ENCODE measurements at places on chromosomes 1 and 21.

DNA sequence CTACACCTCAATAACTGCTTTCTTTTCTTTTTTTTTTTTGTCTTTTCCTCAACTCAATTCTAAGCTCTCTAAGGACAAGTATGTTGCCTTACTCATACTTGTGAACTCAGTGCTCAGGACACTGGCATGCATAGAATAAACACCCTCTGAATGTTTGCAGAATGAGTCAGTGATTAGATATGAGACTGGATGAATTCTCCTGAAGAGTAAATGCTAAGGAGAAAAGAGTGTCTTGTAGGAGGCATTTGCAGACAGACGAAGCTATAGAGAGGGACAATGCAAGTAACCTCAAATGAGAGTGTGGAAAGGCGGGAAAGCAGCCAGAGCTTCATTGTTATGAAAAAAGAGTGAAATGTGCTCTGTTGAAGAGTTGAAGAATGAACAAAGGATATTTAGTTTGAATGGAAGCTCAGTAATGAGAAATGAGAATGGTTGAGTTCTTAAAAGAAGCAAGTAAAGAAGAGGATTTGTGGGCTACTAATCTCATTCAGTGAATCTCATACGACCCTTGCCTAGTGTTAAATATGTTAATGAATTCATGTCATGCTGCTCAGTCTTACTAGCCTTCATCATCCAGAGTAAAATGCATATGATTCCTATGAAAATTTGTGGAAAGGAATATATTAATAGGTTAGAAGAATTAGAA, 166.1 kb upstream of the DPYD start:
- DNase-seq: peak; percentile 82

DNA sequence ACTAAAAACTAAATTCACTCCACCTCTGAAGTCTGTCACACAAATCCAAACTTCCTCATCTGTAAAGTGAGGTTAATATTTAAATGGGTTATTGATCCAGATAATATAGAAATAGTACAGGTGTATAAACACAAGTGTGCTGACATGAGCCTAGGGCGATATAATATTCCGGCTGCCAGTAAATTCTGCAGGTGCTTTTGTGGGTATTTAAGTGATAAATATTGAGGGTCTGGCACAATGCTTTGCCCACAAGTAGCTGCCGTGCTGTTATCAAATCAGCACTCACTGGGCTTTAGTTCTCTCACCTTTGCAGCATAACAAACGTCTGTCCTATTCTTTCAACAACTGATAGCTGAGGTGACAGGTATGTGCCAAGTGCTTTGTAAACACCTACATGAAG, 7.6 kb downstream of the PABPC4 start:
- no peak for DNase-seq

DNA sequence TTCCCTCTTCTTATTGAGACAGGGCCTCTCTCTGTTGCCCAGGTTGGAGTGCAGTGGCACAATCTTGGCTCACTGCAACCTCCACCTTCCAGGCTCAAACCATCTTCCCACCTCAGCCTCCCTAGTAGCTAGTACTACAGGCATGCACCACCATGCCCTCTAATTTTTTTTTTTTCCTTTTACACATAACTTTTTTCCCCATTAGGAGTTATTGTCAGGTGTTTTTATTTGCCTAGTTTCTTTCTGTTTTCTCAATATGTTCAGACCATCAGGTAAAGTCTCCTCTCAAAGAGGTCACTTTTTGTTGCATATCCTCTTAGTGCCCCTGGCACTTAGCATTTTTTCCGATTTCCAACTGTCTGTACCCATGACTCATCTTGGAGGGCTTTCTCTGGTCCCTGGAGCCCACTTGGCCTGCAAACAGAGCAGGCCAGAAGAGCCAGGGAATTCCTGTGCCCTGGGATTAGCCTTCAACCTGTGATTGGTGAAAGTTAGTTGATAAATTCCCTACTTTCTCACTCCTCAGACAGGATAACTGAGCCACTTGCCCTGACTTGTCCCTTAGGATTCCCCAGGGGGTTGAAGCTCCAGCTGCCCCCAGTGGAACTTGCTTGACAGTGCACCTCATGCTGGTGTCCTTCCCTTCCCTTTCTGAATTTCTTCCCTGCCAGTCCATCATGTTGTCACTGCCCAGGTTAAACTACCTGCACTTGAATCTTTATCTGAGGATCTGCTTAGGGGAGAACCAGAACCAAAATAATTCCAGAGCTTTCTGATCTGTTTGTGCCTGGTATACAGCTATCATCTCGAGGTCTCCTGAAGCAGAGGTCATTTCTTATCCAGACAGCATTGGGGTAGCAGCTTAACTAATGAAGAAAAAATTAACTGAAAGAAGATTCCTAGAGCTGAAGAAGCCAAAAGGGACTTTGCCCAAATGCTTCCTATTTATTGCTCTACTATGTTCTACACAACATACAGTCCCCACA, 2.4 kb downstream of the NTPCR start:
- peak; percentile 61 for DNase-seq

DNA sequence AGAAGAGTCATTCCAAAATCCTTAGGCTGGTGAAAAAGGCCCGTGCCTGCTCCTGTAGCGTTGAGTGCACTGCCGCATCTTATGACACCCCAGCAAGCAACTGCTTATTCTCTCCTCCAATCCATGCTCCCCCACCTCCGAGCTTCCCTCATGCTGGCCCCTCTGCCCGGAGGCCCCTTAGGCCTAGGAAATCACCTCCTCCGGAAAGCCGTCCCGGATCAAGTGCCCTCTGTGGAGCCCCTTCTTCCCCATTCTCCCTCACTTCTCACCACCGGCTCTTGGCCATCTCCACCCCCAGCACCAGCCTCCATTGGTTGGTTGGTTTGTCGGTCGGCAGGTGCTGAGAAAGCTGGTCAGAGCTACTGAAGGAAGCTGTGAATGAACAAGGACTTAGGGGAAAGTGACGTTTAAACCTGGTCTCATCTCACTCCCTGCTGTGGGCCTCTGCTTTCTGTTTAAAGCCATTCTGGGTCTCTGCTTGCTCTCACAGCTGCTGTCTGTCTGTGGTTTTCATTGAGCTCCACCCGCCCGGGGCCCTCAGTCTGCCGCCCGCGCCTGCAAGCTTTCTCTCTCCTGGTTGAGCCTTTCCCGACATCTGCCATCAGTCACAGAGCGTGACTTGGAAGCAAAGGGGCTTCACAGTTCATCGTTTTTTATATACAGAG, 122.2 kb downstream of the KCNN3 start:
- DNase-seq: peak; percentile 55

GRCh38 chr1:14952626-14953314, 200.8 kb upstream of the TMEM51 start:
- no peak for DNase-seq

GRCh38 chr1:198165927-198166647, 9.3 kb downstream of the NEK7 start:
- no peak for DNase-seq

- no peak for DNase-seq
Observed at GRCh38 chr1:55060133-55060999, 21.0 kb downstream of the PCSK9 start.

- no peak for DNase-seq
Observed at GRCh38 chr1:56450004-56450666, 129.2 kb downstream of the PLPP3 start.

DNA sequence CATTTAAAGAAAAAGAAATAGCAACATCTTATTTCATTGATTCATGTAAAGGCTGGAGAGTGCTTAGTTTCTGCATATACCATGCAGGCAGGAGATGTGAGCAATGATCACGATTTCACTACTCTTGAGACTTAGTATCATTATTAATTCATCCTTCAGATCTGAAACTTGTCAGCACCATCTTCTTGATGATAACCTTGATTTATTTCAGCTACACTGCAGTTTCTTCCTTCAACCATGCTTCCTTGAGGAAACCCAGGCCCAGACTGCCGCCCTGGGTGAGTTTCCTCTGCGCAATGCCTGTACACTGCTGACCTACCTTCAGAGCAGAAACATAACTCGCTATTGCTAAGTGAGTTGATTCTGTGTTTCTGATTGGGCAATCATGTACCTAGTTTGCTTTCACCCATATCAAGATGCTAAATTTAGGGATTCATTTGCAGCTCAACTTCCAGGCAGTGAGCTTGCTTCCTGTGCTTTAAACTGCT, 13.5 kb upstream of the BCL10 start:
- DNase-seq: no peak

DNA sequence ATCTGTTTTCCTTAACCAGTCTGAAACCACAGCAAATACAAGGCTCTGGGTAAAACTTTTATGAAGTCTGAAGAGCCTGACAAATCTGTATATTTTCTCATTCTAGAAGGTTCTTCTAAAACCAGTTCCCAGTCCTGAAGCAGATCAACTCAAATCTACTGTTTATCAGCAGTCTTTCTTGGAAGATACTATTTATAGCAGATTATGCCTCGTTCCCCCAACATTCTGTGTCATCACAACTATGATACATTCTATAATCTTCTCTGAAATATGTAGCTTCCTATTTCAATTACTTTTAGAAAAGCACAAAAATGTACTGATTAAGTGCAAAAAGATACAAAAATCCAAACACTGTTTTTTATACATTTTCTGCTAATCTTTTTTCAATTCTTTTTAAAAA, 67.5 kb downstream of the NIBAN1 start:
- peak; percentile 16 for DNase-seq

GRCh38 chr1:37474697-37475379, 458 bp downstream of the ZC3H12A start:
- peak; percentile 64 for DNase-seq

Data from GM03348 (cell line).